NCI-H1092 treated with DMSO at 0.1 percent for 48 hours (cell line): ENCODE measurements at places on chromosomes 6 and 20.

- no peak for DNase-seq
These were observed 23.4 kb upstream of the SLCO4A1 start for GRCh38 chr20:62618611-62619529.

DNA sequence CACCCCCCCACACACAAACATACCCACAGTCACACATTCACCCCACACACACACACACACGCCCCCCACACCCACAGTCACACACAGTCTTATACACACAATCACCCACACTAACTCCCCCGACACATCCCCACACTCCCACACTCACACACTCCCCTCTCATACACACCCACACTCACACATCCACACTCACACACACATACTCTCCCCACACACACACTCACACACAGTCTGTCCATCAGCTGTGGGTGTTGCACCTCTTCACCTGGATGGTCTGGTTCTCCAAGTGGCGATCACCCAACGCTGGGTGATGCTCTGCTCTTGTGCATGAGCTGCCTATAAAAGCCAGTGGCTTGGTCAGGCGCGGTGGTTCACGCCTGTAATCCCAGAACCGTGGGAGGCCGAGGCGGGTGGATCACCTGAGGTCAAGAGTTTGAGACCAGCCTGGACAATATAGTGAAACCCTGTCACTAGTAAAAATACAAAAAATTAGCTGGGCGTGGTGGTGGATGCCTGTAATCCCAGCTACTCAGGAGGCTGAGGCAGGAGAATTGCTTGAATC is 158.9 kb downstream of the SMOC2 start:
- DNase-seq, result no peak

GRCh38 chr20:41011551-41012067 is 17.0 kb upstream of the TOP1 start:
- DNase-seq, result no peak

GRCh38 chr6:22940581-22941290 is 371.4 kb downstream of the HDGFL1 start:
- DNase-seq, result no peak

DNA sequence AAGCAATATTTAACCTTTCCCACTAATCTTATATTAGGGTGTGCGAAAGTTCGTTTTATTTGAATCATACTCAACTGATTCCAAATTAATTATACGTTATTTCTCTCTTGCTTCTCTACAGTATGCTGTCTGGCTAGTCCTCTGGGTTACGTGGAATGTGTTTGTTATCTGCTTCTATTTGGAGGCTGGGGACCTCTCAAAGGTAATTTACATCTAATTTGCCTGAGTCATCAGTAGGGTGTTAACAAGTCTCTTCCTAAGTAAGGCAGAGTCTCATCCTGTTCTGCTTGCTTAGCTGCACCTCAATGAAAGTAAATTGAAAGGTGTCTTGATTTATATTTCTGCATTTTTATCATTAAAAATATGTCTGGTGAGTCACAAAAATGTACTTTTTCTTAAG is 551.5 kb downstream of the NKAIN2 start:
- no peak for DNase-seq

DNA sequence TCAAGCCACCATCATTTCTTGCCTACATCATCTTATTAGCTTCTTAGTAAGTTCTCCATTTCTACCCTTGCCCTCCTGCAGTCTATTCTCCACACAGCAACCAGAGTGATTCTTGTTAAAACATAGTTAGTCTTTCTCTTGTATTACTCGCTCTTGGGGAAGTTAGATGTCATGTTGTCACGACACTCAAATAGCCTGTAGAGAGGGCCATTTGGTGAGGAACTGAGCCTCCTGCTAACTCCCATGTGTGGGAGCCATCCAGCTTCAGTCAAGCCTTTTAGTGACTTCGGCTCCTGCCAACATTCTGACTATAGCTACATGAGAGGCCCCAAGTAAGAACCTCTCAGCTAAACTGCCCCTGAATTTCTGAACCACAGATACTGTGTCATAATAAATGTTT is 395.4 kb downstream of the CDC5L start:
- no peak for DNase-seq

DNA sequence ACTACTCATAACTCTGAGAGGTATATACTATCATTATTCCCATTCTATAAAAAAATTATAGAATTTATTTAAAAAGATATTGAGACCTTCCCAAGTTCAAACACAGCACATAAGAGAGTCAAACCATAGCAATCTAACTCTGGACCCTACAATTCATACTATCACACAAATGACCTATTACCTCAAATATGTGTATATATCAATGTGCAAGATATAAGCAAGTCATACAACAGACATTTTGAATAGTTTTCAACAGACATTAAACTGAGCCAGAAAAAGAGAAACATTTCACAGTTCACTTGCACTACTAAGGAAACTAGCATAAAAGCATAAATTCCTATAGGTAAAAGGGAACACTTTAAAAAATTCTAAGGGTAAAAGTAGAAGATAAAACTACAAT is 11.7 kb downstream of the PHIP start:
- no peak for DNase-seq

DNA sequence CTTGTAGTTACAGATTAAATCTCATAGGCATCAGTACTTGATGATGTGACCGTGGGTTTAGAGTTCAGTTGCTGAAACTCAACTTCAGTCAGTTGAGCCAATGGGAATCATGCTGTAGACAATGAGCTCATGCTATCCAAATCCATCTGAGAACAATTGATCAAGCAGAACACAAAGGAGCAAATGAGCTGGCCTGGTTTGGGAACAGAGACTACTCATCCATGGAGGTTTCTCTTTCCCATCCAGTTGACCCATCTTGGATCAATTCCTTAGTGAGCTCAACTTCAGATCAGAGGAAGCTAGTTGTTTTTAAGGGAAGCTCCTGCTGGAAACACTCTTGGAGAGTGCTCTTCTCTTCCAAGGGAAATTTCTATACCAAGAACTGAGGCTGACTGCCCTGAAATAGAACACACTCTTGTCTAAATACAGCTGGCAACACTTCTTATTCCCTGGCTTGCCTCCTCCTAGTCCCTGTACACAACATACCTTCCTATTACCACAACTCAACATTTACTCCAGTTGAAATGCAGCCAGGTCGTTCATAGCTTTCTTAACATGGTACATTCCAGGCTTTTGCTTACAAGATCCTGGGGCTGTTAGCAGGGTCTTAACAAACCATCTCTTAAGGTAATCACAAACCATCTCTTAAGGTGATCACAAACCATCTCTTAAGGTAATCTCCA is 203.9 kb upstream of the PRDM1 start:
- DNase-seq, result no peak

DNA sequence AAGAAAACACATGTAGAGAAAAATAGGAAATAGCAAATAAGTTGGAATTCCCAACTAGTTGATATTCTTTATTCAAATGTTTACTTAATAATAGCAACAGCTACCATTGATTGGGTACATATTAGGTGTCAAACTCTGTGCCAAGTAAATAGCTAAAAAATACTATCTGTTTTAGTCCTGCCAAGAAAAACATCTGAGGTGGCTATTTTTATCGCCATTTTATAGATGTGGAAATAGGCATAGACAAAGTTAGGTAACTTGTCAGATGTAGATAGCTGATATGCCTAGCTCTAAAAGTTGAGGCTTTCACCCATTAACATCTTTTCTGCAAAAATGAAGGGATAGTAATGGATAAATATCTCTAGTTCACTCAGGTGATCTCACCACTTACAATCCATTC is 549.2 kb upstream of the ID4 start:
- DNase-seq, result no peak

DNA sequence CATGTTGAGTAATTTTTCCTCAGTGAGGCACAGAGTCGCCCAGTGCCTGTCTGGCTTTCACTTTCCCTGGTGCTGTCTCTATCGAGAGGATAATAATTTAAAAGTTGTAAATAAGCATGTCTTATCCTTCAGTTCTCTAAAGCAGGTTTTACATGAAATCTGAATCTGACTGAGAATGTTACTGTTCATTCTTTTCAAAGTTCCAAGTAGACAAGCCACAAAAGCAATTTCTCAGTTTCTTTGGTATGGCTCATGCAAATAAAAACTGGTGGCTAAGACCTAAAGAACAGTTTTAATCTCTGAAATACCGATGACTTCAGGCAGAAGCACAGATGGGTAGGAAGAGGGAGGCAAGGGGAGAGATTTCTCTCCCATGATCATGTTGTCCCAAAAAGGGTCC is 87.6 kb upstream of the GCM1 start:
- DNase-seq, result no peak

DNA sequence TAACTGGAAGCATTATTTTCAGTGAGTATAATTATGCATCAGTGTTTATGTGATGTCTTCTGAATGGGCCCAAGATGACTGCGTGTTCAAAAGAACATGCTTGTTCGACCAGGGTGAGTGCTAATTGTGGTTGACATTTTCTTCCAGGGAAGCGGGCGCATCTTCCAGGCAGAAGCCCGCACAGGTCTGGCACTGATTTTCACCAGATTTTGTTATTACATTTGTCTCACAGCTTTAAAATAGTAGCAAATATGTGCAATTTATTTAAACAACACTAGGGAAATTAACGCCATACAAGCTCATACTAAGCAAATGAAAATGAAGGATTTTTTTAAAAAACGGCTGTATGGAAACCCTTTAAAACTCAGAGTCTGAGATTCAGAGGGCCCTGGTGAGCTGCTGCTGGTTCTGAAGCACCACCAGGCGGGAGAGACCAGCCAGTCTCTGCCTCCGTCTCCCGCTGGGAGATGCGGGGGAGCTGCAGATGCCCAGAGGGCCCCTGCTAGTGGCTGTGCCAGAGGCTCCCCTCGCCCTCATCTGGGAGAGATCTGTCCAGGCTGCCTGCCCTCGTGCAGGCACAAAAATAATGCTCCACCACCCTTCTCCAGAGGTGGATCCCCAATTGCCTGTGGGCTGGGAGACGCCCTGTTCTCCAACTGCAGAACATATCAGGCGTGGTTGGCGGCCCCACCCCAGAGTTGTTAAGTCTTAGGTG is 297.0 kb downstream of the TAF4 start:
- no peak for DNase-seq

- DNase-seq, result no peak
These were observed 8.2 kb downstream of the DAAM2 start for GRCh38 chr6:39800034-39801032.

GRCh38 chr6:33839399-33840047 is 35.7 kb upstream of the MLN start:
- no peak for DNase-seq

DNA sequence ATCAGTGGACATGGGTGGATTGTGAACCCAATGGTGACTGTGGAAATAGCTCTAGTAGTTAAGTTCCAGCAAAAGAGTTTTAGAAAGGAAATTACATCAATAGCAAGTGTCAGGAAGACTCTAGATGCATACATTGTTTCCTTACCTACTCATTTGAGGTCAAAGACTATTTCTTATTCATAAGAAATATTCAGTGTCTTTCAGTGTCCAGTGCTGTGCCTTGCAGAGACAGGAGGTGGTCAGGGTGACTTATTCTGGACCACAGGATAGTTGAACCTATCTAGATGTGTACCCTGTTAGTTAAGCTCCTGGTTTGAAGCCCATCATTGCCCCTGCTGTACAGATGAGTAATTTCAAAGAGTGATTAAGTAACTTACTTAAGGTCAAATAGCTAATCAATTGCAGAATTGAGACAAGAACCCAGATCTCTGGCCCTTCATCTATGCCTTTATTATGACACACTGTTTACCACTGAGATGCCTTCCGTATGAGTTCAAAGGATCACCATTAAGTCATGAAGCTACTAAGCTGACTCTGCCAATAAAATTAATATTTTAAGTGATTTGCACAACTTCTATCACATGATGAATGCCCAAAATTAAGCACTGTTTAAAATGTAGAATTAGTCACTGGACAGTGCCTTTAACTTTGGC is 136.1 kb downstream of the PDSS2 start:
- no peak for DNase-seq

DNA sequence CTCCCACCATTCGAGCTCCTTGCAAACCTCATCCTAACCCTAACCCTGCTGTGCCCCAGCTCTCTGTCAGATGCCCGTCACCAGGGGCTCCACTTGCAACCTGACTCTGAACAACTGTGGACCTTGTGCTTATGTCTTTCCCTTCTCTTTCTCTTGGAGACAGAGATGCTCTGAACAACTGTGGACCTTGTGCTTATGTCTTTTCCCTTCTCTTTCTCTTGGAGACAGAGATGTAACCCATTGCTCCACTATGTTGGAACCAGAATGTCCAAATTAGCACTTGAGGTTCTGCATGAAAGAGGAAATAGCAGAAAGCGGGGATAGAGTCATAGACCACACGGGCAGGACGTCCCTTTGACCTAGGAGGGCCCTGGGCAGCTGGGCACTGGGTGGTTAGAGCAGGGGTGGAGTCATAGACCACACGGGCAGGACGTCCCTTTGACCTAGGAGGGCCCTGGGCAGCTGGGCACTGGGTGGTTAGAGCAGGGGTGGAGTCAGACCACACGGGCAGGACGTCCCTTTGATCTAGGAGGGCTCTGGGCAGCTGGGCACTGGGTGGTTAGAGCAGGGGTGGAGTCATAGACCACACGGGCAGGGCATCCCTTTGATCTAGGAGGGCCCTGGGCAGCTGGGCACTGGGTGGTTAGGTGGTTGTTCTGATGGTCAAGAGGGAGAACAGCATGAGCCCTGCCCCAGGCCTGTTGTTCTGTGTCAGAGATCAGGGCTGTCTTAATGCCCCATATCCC is 22.2 kb downstream of the PCMTD2 start:
- no peak for DNase-seq

DNA sequence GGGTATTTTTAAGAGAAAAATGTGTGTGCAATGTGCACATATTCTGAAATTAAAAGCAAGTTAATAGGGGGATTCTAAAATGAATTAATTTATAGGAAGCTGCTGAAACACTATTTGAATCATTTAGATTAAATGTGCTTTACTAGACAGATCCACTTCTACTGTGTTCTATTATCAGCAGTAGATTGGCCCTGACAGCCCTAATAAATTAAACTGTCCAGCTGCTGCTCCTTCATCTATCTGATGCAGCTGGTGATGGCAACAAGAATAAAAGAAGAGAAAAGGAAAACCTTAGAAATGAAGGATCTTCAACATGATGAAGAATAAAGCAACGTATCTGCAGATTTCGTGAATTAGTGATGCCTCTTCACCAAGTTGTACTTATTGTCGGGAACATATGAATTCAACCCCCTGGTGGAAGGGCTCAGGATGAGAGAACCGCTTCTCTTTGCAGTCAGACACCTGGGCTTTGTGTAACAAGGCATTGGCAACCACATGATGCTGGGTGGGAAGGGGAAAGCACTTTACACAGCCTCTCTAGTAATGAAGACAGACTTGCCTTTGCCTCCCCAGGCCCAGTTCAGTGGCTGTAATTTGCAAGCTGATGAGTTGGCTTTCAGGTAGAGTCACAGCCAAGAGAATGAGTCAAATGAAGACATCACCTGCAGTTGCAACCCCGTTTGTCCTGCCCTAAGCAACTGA is 94.4 kb downstream of the LAMP5 start:
- no peak for DNase-seq

DNA sequence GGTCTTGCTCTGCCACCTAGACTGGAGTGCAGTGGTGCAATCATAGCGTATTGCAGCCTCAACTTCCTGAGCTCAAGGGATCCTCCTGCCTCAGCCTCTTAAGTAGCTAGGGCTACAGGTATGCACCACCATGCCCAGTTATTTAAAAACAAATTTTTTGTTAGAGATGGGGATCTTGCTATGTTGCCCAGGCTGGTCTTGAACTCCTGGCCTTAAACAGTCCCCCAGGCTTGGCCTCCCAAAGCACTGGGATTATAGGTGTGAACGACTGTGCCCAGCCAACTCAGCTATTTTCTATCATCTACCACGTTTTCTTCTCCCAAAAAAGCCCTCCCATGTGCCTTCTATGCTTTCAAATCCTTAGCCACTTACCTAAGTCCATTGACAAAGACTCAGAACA is 243.7 kb upstream of the SOX4 start:
- no peak for DNase-seq

- peak; percentile 83 for DNase-seq
These were observed at the start of gene RAE1 for GRCh38 chr20:57351042-57351783. Gene RAE1 (plus strand): TSS chr20:57351255. CDS start chr20:57354039, 2,784 bp downstream.
